ENCODE measurements at places on chromosomes 7 and 10.
A peak's percentile ranks its signal among the peaks of the same experiment; 100 is the strongest.

GRCh38 chr7:142901426-142902259 is 16.1 kb upstream of the TRPV6 start:
- no peak for DNase-seq

GRCh38 chr7:78185149-78185745 is 386.7 kb downstream of the PHTF2 start:
- DNase-seq, result no peak

- peak; percentile 74 for DNase-seq
Measured at GRCh38 chr7:30164567-30164966, 29.8 kb downstream of the MTURN start.

DNA sequence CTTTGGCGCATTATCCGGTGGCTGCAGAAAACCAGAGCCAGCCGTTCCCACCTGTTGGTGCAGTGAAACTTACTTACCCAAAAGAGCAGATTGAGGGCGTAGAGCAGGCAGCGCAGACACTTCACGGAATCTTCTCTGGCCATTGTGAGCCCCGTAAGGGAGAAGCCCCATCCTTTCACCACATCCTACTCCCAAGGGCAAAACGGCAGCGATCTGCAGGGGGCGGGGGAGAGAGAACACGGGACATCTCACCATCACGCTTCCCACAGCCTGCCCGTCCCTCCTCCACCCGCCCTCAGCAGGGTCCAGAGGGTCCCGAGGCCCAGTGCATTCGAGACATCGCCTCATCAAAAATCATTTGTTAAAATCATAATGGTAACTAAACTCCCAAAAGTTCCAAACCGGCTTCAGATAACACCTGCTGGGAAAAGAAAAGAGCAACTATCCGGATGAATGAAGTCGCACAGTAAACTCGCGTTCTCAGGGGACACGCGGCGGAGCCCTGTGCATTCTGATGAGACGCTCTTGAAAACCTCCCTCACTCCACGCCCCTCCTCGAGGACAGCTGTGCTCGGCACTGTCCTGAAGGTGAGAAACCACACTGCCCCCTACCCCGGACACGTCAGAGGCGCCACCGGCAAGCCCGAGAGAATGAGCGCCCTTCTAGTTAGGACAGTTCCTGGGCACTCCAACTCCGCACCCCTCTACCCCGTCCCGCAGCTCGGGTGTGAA is 1.2 kb downstream of the TSPAN12 start:
- peak; percentile 16 for DNase-seq

DNA sequence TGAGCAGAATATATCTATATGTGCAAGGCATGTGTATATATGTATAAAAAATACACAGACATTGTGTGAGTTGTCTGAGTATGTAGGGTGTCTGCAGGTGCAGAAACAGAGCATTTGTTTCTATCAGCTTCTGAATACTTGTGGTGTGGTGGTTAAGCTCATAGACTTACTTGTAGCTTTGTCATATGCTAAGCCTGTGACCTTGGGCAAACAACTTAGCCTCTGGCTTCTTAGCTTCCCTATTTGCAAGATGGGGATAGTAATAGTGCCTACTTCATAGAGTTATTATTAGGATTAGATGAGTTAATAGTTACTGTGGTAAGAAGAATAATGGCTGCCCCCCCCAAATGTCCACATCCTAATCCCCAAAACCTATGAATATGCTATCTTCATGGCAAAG is 28.2 kb upstream of the PAX2 start:
- DNase-seq, result no peak

- no peak for DNase-seq
Measured at GRCh38 chr10:15200626-15201025, 32.1 kb upstream of the NMT2 start.

DNA sequence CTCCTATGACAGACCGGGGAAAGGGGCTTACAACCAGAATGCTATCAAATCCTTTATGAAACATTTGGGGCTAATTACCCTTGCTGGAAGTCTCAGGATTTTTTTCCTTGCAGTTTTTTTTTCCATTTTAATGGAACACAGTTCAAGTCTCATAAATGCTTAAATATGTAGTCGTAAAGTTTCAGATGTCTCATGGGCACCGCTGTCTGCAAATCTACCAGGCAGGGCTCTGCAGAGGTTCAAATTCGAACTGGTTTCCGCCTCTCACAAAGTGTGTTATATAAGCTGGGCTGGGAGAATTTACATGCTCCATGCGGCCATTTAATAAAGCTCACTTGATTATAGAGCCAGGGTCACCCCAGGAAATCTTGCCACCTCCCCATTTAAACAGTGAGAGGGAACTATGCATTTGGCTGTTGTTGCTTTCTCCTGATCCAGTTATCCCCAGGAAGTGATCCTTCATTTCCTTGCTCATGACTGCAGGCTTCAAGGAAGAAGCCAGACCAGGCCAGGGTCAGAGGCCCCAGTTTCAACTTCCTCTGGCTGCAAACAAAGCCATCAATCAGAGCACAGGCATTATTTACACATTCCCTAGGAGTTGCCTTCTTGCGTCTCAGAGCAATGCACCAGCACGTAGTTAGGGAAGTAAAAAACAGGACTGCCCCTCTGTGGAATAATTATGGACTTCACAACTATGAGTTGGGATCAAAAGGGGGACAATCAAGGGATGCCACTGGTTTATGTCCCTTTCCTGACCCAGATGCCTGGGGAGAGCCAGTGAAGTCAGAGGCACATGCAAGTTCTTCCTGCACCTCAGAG is 358.8 kb downstream of the PRPF18 start:
- DNase-seq, result no peak

DNA sequence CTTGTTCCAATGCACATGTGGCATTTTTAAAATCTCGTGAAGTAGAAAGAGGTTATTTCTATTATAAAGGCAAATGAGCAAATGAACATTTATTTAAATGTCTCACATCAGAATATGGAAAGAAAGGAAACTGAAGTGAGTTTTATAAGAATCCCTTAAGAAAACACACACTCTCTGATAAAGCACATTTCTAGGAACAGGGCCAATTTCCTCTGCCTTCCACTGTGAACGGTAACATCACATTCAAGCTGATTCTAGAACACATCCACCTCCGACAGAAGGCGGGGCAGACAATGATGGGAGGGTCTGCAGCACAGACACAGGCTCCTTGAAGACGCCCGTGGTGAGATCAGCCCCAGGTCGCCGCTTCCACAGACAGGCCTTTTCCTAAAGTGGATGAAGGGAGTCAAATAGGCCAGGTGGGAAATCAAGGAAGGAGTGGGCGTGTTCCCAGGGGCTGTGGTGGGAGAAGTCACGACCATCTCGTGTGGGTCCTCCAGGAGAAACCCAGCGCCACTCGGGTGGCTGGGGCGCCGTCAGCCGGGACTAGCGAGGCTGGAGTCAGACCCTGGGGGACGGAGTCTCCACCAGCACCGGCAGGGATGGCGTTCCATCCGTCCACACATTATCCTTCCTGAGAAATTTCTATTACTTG is 31.1 kb downstream of the PITRM1 start:
- DNase-seq, result no peak

DNA sequence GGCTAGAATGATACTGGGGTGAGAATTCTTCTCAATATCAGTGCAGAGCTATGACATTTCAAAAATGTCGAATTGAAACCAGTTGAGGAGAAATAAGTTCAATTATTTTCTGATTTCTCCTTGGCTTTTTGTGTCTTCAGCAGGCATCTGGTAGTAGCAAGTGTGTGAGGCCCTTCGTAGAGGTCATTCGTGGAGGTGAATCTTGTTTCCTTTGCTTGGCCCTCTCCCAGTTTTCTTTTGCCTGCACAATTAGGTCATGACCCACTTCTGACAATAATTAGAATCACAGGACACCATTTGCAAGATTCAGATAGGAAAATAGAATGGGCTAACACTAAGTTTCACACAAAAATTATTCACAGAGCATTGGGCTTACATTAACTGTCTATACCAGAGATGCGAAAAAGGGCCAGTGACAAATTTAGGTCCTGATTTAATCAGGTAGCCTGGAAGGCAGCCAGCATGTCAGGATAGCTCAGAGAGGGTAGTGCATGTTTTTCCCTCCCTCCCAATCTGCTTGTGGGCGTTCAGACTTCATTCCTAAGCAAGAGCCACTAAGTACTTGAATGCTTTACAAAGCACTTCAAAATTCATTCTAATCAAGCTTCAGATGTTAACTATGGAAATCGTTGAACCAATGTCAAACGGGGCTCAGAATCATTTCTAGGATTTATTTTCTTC is 24.0 kb upstream of the A1CF start:
- DNase-seq, result no peak

- no peak for DNase-seq
Measured at GRCh38 chr7:26633557-26633956, 230.8 kb downstream of the SKAP2 start.

GRCh38 chr10:110312206-110312605 is 7.5 kb upstream of the SMNDC1 start:
- DNase-seq, result no peak

DNA sequence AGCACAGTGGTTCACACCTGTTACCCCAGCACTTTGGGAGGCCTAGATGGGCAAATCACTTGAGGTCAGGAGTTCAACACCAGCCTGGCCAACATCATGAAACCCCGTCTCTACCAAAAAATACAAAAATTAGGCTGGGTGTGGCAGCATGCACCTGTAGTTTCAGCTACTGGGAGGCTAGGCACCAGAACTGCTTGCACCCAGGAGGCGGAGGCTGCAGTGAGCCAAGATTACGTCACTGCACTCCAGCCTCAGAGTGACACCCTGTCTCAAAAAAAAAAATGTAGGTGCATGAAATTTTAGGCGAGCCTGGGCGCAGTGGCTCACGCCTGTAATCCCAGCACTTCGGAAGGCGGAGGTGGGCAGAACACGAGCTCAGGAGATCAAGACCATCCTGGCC is 9.6 kb downstream of the BCL7B start:
- no peak for DNase-seq

DNA sequence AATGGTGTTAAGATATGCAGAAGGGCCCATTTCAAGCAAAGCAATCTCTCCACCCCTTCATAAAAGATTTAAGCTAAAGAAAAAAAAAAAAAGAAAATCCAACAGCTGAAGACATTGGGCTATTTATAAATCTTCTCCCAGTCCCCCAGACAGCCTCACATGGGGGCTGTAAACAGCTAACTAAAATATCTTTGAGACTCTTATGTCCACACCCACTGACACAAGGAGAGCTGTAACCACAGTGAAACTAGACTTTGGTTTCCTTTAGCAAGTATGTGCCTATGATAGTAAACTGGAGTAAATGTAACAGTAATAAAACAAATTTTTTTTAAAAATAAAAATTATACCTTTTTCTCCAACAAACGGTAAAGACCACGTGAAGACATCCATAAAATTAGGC is 28.6 kb downstream of the PPP3CB start:
- no peak for DNase-seq

- no peak for DNase-seq
Measured at GRCh38 chr7:41996381-41997035, 240.5 kb downstream of the GLI3 start.

DNA sequence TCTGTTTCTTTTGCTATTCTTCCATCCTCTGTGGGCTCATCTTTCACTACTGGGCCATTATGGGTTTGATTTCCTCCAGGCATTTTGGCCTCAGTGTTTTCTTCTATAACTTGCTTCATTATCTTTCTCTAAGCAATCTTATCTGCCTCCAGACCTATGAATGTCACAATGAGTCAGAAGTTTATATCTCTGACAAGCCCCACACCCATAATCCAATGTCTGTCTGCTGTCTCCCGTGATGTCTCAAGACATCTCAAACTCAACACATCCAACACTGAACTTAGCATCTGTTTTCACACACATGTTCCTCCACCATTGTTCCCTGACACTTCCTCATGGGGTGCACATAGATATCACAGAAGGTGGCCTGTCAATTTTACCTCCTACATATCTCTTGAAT is 46.7 kb upstream of the RHOBTB1 start:
- DNase-seq, result no peak

DNA sequence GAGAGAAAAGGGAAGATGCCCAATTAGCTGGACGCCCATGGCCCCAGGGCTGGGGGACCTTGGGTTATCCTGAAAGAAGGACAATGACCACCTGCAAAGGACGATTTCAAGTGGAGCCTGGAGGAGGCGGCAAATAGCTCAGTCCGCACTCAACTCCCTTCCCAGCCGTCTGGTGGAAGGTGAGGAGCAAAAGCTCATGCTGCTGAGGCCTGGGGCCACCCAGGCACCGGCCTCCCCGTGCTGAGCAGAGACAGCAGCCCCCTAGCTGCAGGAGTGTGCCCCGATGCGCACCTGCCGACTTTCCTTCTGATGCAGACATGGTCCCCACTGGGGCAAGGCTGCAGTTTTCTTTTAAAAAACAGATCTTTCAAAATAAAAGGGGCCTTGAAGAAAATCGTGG is 7.9 kb downstream of the FAM20C start:
- DNase-seq, result no peak

- DNase-seq, result no peak
Measured at GRCh38 chr7:31106303-31107105, 54.4 kb downstream of the ADCYAP1R1 start.

GRCh38 chr10:53006663-53007526 is 234.3 kb upstream of the MBL2 start:
- DNase-seq, result no peak

DNA sequence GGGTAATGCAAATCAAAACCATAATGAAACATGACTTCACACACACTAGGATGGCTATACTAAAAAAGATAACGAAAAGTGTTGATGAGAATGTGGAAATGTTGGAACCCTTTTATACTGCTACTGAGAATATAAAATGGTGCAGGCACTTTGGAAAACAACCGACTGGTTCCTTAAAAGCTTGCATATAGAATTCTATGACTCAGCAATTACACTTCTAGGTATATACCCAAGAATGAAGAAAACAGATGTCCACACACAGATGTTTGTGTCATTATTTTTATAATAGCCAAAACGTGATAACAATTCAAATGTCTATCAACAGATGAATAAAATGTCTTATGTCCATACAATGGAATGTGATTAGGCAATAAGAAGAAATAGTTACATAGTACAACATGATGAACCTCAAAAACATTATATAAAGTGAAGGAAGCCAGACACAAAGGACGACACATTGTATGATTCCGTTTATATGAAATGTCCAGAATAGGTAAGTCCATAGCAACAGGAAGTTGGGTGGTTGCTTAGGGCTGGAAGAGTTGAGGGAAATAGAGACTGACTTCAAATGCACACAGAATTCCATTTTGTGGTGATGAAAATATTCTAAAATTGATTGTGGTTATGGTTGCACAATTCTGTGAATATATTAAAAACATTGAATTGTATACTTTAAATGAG is 148.3 kb upstream of the PHYHIPL start:
- no peak for DNase-seq

GRCh38 chr10:89795840-89796239 is 94.5 kb downstream of the KIF20B start:
- DNase-seq, result no peak

- DNase-seq, result no peak
Measured at GRCh38 chr7:124762611-124763143, 2.9 kb downstream of the GPR37 start.

- DNase-seq, result no peak
Measured at GRCh38 chr7:33932221-33932620, 26.9 kb downstream of the BMPER start.

- DNase-seq, result peak; percentile 16
Measured at GRCh38 chr7:47088329-47089067, 493.4 kb downstream of the TNS3 start.

DNA sequence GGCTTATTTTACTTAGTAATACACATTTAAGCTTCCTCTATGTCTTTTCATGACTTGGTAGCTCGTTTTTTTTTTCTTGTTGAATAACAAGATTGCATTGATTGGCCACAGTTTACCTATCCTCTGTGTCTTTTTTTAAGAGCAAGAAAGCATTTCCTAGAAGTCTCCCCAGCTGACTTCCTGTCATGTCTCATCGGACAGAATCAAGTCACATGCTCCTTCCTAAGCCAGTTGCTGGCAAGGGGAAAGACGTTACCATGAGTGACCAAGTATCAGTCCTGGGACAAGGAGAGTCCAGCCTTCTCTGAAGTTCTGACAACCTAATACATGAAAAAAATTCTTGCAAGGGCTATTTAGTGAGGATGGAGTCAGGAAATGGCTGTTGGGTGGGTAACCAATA is 24.9 kb upstream of the SFRP5 start:
- DNase-seq, result no peak

Data from DMS153 (cell line).